Pancreas (tissue), 10 donors: ENCODE measurements at places on chromosomes 6 and 20.
A peak's percentile ranks its signal among the peaks of the same experiment; 100 is the strongest.

- H3K4me1 ChIP-seq, result no peaks in the 10 kb centered on the region
- no peak overlapping the region for H3K27ac ChIP-seq
- DNase-seq, result no peak
Observed at GRCh38 chr20:46268131-46268614, 40.1 kb downstream of the CDH22 start.

GRCh38 chr6:100695445-100695844, 185.7 kb downstream of the ASCC3 start:
- no peak for DNase-seq
- H3K4me3 ChIP-seq, result no peak overlapping the region
- no peaks in the 10 kb centered on the region for H3K4me1 ChIP-seq
- no peak overlapping the region for H3K27ac ChIP-seq
- no peaks in the 10 kb centered on the region for H3K27me3 ChIP-seq
- no peaks in the 10 kb centered on the region for H3K36me3 ChIP-seq

- no peaks in the 10 kb centered on the region for H3K36me3 ChIP-seq
- H3K4me1 ChIP-seq, result peaks cover 5% of the 10 kb centered on the region
- H3K4me3 ChIP-seq, result no peak overlapping the region
Observed at GRCh38 chr6:41440958-41441357, 105.2 kb upstream of the FOXP4 start.

- DNase-seq, result no peak
- H3K4me3 ChIP-seq, result no peak overlapping the region
- no peaks in the 10 kb centered on the region for H3K36me3 ChIP-seq
- no peaks in the 10 kb centered on the region for H3K27me3 ChIP-seq
- no peak overlapping the region for H3K27ac ChIP-seq
Observed at GRCh38 chr20:48839154-48839917, 11.5 kb upstream of the PREX1 start.

- H3K4me1 ChIP-seq, result no peaks in the 10 kb centered on the region
- no peak overlapping the region for H3K27ac ChIP-seq
- H3K27me3 ChIP-seq, result no peaks in the 10 kb centered on the region
- no peaks in the 10 kb centered on the region for H3K36me3 ChIP-seq
- H3K4me3 ChIP-seq, result no peak overlapping the region
Observed at GRCh38 chr6:8149350-8149749, 47.0 kb upstream of the EEF1E1 start.

DNA sequence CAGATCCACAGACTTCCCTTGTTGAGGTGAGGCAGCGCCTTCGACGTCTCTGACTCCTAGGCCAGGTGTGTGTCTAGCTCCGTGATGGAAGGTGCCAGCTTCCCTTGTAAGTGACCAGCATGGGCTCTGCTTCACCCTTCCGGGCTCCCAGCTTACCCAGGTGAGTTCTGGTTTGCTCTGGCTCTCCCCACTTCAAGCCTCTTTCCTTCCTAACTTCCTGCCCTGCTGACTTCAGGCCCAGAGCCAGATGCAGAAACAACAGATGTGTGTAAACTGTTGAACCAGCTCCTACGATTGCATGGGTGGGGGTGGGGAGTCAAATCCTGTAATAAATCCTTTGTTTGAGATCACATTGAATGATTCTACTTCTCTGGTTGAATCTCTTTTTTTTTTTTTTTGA, 51.6 kb upstream of the BMP6 start:
- H3K27me3 ChIP-seq, result no peaks in the 10 kb centered on the region
- H3K27ac ChIP-seq, result no peak overlapping the region
- H3K36me3 ChIP-seq, result no peaks in the 10 kb centered on the region

GRCh38 chr20:45890077-45890984, 677 bp downstream of the NEURL2 start:
- peak; percentile 81 for DNase-seq
- H3K27me3 ChIP-seq, result no peaks in the 10 kb centered on the region
- H3K4me3 ChIP-seq, result peak overlapping the region; percentile 85
- H3K36me3 ChIP-seq, result no peaks in the 10 kb centered on the region
- peak overlapping the region; percentile 80 for H3K27ac ChIP-seq

GRCh38 chr6:111993342-111993741, 60.6 kb upstream of the CCN6 start:
- DNase-seq, result no peak
- no peaks in the 10 kb centered on the region for H3K36me3 ChIP-seq
- no peak overlapping the region for H3K4me3 ChIP-seq

DNA sequence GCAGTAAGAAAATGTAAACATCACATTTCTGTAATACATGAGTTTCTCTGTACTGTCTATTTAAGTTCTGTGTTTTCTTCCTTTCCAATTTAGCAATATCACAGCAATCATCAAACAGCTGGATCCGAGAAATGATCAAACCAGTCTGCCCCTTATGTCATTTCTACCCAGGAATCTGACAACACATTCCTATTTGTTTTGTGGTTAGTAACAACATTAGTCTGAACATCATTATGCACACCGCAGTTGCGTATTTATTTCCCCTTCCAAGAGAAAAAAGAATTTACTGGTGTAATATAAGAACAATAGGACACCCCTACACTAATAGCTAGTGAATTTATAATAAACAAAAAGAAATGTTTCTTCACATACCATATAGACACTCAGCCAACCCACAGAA, 179.5 kb downstream of the BTBD9 start:
- no peaks in the 10 kb centered on the region for H3K4me1 ChIP-seq
- H3K36me3 ChIP-seq, result no peaks in the 10 kb centered on the region
- no peak overlapping the region for H3K4me3 ChIP-seq
- no peaks in the 10 kb centered on the region for H3K27me3 ChIP-seq

DNA sequence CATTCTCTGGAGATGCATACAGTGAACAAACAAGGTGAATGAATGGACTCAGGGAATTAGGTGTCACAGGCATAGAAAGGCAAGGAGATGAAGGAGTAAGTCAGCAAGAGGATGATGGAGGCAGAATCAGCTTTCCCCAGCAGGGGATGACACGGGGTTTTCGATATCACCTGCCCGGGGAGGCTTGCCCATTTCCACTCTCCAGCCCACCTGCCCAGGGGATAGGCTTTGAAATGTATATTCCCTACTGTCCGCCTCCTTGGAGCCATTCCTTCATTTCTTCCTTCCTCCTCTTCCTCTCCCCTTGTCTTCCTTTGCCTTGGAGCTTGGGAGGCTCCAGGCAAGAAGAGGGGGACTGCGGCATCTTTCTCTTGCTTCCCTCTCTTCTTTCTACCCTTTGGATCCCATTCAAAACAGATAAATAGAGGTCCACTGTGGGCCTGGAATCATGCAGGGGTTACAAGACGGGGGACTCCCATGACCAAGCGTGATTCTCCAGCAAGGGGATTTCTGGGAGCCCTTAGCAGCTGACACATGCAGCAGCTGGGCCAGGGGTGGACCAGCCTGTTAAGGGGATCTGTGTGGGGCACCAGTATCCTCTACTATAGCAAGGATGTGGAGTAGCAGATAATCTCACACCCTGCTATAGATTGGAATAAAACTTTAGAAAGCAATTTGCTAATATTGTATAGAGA, 23.5 kb upstream of the RNF24 start:
- no peak overlapping the region for H3K4me3 ChIP-seq
- H3K4me1 ChIP-seq, result peaks cover 10% of the 10 kb centered on the region
- H3K27me3 ChIP-seq, result no peaks in the 10 kb centered on the region
- no peaks in the 10 kb centered on the region for H3K36me3 ChIP-seq
- DNase-seq, result no peak

- H3K4me1 ChIP-seq, result no peaks in the 10 kb centered on the region
- H3K27ac ChIP-seq, result no peak overlapping the region
- H3K27me3 ChIP-seq, result no peaks in the 10 kb centered on the region
- no peak overlapping the region for H3K4me3 ChIP-seq
- H3K36me3 ChIP-seq, result no peaks in the 10 kb centered on the region
Observed at GRCh38 chr20:34776177-34776576, 49.3 kb downstream of the NCOA6 start.

GRCh38 chr20:45918182-45918737, 6.3 kb upstream of the PLTP start:
- H3K27ac ChIP-seq, result peak overlapping the region; percentile 34
- no peak for DNase-seq
- no peak overlapping the region for H3K4me3 ChIP-seq
- H3K27me3 ChIP-seq, result no peaks in the 10 kb centered on the region
- H3K36me3 ChIP-seq, result no peaks in the 10 kb centered on the region

- no peak for DNase-seq
- H3K4me3 ChIP-seq, result no peak overlapping the region
- no peak overlapping the region for H3K27ac ChIP-seq
Observed at GRCh38 chr20:50617022-50617421, 74.3 kb downstream of the RIPOR3 start.

DNA sequence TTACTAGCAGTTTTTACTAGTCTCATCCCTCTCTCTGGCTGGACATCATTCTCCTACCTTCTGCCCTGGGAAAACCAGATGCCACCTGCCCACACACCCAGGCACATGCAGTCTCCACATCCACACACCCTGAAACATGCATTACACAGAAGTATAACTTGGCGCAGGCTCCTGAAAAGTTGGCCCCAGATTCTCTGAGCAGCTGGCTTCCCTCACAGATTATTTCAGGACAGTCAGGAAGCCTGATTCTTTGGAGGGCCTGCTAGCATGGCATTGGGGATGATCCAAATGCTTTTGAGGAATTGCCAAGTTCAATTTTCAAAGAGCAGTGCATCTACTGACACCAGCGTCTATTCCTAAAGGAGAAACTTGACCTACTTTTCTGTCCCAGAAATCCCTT, 27.8 kb upstream of the KIF16B start:
- H3K4me3 ChIP-seq, result no peak overlapping the region
- H3K36me3 ChIP-seq, result no peaks in the 10 kb centered on the region
- no peaks in the 10 kb centered on the region for H3K27me3 ChIP-seq
- no peaks in the 10 kb centered on the region for H3K4me1 ChIP-seq

DNA sequence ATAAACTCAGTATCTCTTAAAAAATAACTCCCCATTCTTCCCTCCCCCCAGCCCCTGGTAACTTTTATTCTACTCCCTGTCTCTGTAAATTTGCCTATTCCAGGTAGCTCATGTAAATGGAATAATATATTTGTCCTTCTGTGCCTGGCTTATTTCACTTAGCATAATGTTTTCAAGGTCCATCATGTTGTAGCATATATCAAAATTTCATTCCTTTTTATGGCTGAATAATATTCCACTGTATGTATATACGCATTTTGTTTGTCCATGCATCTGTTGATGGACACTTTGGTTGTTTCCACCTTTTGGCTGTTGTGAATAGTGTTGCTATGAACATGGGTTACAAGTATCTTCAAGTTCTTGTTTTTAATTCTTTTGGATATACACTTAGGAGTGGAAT, 13.0 kb downstream of the PERP start:
- no peaks in the 10 kb centered on the region for H3K27me3 ChIP-seq
- no peak for DNase-seq
- H3K4me1 ChIP-seq, result no peaks in the 10 kb centered on the region

GRCh38 chr6:111030008-111031007, 48.5 kb downstream of the RPF2 start:
- peaks cover 5% of the 10 kb centered on the region for H3K4me1 ChIP-seq
- H3K27ac ChIP-seq, result no peak overlapping the region
- no peaks in the 10 kb centered on the region for H3K27me3 ChIP-seq
- peaks cover 16% of the 10 kb centered on the region for H3K36me3 ChIP-seq

GRCh38 chr6:116139917-116140316, 14.0 kb upstream of the COL10A1 start:
- no peak for DNase-seq
- H3K4me1 ChIP-seq, result no peaks in the 10 kb centered on the region
- H3K27ac ChIP-seq, result no peak overlapping the region
- H3K36me3 ChIP-seq, result no peaks in the 10 kb centered on the region
- H3K27me3 ChIP-seq, result no peaks in the 10 kb centered on the region
- no peak overlapping the region for H3K4me3 ChIP-seq

GRCh38 chr6:21785164-21785563, 191.6 kb downstream of the SOX4 start:
- no peak overlapping the region for H3K27ac ChIP-seq
- H3K4me3 ChIP-seq, result no peak overlapping the region
- no peaks in the 10 kb centered on the region for H3K36me3 ChIP-seq
- no peaks in the 10 kb centered on the region for H3K4me1 ChIP-seq

GRCh38 chr20:58708246-58708931, 15.8 kb downstream of the NPEPL1 start:
- no peak overlapping the region for H3K27ac ChIP-seq
- H3K27me3 ChIP-seq, result no peaks in the 10 kb centered on the region
- no peaks in the 10 kb centered on the region for H3K4me1 ChIP-seq

DNA sequence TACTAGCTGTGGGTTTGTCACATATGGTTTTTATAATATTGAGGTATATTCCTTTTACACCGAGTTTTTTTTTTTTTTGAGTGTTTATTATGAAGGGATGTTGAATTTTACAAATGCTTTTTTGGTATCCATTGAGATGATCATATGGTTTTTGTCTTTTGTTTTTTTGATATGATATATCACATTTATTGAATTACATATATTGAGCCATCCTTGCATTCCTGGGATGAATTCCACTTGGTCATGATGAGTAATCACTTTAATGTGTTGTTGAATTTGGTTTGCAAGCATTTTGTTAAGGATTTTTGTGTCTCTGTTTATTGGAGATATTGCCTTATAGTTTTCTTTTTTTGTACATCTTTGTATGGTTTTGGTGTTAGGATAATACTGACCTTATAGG, 3.3 kb upstream of the ZNF337 start:
- H3K4me1 ChIP-seq, result peaks cover 4% of the 10 kb centered on the region
- no peak for DNase-seq
- no peak overlapping the region for H3K27ac ChIP-seq
- no peak overlapping the region for H3K4me3 ChIP-seq

GRCh38 chr20:34578521-34578920, 20.0 kb downstream of the MAP1LC3A start:
- H3K36me3 ChIP-seq, result no peaks in the 10 kb centered on the region
- no peak for DNase-seq
- H3K27ac ChIP-seq, result no peak overlapping the region
- H3K4me3 ChIP-seq, result no peak overlapping the region

- DNase-seq, result no peak
- no peaks in the 10 kb centered on the region for H3K4me1 ChIP-seq
- no peak overlapping the region for H3K4me3 ChIP-seq
- H3K27me3 ChIP-seq, result no peaks in the 10 kb centered on the region
- no peak overlapping the region for H3K27ac ChIP-seq
Observed at GRCh38 chr6:134744301-134744700, 205.6 kb downstream of the ALDH8A1 start.

GRCh38 chr6:17431581-17431980, 38.2 kb downstream of the CAP2 start:
- DNase-seq, result no peak
- H3K36me3 ChIP-seq, result no peaks in the 10 kb centered on the region
- no peak overlapping the region for H3K27ac ChIP-seq
- no peak overlapping the region for H3K4me3 ChIP-seq
- peaks cover 8% of the 10 kb centered on the region for H3K4me1 ChIP-seq
- H3K27me3 ChIP-seq, result no peaks in the 10 kb centered on the region

DNA sequence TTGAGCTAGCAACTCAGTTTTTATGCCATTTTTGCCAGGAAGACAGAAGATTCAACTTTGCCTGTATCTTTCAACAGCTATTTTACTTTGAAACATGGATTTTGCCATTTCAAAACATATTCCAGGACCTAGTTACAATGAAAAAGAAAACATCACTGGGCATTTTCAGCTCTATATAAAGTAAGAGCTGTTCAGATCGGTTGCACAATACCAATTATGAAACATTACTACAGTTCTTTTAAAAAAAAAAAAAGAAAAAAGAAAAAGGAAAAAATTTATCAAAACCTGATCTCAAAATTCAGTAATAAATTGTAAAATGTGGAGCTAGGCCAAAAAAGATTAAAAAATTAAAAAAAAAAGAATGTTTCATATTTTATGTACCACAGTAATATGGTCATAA, 15.6 kb downstream of the BCLAF1 start:
- no peaks in the 10 kb centered on the region for H3K27me3 ChIP-seq
- peaks cover 4% of the 10 kb centered on the region for H3K36me3 ChIP-seq
- H3K4me1 ChIP-seq, result peaks cover 1% of the 10 kb centered on the region

- H3K36me3 ChIP-seq, result no peaks in the 10 kb centered on the region
- no peaks in the 10 kb centered on the region for H3K4me1 ChIP-seq
- no peak overlapping the region for H3K4me3 ChIP-seq
Observed at GRCh38 chr6:56865081-56865875, 89.6 kb upstream of the BEND6 start.
